Type B pancreatic cell (in vitro differentiated cells): ENCODE measurements at places on chromosomes 6 and 20.

GRCh38 chr6:95917034-95917433, 98.7 kb upstream of the FUT9 start:
- H3K27ac ChIP-seq = no peak overlapping the region
- no peaks in the 10 kb centered on the region for H3K4me1 ChIP-seq
- DNase-seq = no peak
- H3K27me3 ChIP-seq = no peaks in the 10 kb centered on the region

DNA sequence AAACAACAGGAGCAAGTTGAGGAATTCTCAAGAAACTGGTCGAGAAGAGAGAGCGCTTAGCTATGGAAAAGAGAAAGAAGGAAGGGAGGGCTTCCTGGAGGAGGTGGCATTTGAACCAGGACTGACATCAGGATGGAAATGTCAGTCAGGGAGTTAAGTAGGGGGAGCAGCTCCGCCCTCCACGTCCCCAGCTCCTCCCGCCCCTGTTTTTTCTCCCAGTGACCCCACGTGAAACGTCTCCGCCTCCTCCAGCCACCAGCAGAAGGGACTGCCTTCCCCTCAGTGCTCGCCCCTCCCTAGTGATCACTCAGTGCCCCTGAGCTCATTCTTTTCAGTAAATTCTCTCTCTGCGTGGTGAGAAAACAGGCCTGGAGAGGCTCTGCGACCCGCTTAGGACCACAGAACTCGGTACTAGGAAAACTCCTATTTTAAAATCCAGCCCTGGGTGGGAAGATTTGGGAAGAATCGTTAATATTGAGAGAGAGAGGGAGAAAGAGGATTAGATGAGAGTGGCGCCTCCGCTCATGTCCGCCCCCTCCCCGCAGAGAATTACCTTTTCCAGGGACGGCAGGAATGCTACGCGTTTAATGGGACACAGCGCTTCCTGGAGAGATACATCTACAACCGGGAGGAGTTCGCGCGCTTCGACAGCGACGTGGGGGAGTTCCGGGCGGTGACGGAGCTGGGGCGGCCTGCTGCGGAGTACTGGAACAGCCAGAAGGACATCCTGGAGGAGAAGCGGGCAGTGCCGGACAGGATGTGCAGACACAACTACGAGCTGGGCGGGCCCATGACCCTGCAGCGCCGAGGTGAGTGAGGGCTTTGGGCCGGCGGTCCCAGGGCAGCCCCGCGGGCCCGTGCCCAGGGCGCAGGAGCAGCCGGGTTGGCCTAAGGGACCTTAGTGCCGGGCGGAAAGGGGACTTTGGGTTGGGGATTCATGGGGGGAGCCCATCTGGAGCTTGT, 4.6 kb downstream of the HLA-DPB1 start:
- H3K36me3 ChIP-seq = no peaks in the 10 kb centered on the region
- H3K4me1 ChIP-seq = peaks cover 28% of the 10 kb centered on the region
- no peak for DNase-seq
- H3K27me3 ChIP-seq = peaks cover 16% of the 10 kb centered on the region
- H3K4me3 ChIP-seq = peak overlapping the region; percentile 94

GRCh38 chr6:10323018-10323417, 91.9 kb downstream of the TFAP2A start:
- H3K4me1 ChIP-seq = peaks cover 30% of the 10 kb centered on the region
- peaks cover 4% of the 10 kb centered on the region for H3K27me3 ChIP-seq
- no peaks in the 10 kb centered on the region for H3K36me3 ChIP-seq
- H3K27ac ChIP-seq = peak overlapping the region; percentile 71

- H3K36me3 ChIP-seq = peaks cover 7% of the 10 kb centered on the region
- no peaks in the 10 kb centered on the region for H3K27me3 ChIP-seq
- H3K4me3 ChIP-seq = peak overlapping the region; percentile 21
- DNase-seq = no peak
Measured at GRCh38 chr6:106743612-106744011, 114.2 kb downstream of the QRSL1 start.

GRCh38 chr20:20782755-20783154, 70.3 kb upstream of the RALGAPA2 start:
- DNase-seq = no peak
- peaks cover 3% of the 10 kb centered on the region for H3K27me3 ChIP-seq
- H3K4me3 ChIP-seq = no peak overlapping the region
- H3K36me3 ChIP-seq = no peaks in the 10 kb centered on the region
- no peak overlapping the region for H3K27ac ChIP-seq
- H3K4me1 ChIP-seq = no peaks in the 10 kb centered on the region

DNA sequence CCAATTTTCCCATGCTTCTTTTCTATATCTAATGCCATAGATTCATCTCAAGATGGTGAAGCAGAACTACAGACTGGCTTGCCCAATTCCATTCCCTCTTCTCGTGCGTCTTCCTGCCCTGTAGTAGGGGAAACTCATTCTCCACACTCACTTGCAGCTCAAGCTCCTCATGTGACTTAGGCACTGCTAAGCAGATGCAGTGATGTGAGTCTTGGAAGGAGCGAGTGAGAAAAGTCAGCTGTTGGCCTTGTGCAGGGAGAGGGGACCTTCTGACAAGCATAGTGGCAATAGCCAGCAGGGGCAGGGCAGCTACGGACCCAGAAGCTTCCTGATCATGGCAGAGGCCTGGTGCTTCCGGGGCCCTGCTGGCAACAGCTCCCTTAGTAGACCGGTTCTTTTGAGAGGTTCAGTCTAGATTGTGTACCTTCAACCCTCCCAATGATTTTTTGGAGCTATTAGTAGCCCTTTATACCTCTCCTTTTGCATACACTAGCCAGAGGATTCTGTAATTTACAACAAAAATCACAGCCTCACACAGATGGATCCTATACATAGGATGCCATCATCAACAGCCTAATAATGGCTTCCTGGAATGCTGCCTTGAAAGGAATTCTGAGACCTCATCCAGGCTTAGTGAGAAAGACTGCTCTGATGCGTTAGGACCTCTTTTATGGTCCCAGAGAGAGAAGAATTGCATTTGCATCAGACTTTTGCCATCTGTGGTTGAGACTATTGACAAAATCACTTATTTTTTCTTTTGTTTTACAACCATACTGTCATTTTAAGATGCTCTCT, 121.5 kb upstream of the RIPOR2 start:
- peaks cover 16% of the 10 kb centered on the region for H3K4me1 ChIP-seq
- H3K27me3 ChIP-seq = peaks cover 5% of the 10 kb centered on the region
- DNase-seq = no peak
- H3K4me3 ChIP-seq = no peak overlapping the region
- no peak overlapping the region for H3K27ac ChIP-seq
- H3K36me3 ChIP-seq = no peaks in the 10 kb centered on the region

- no peaks in the 10 kb centered on the region for H3K27me3 ChIP-seq
- H3K4me3 ChIP-seq = no peak overlapping the region
- H3K36me3 ChIP-seq = peaks cover 23% of the 10 kb centered on the region
- peak overlapping the region; percentile 67 for H3K27ac ChIP-seq
- peaks cover 40% of the 10 kb centered on the region for H3K4me1 ChIP-seq
- no peak for DNase-seq
Measured at GRCh38 chr6:111805511-111806164, 67.6 kb downstream of the FYN start.

DNA sequence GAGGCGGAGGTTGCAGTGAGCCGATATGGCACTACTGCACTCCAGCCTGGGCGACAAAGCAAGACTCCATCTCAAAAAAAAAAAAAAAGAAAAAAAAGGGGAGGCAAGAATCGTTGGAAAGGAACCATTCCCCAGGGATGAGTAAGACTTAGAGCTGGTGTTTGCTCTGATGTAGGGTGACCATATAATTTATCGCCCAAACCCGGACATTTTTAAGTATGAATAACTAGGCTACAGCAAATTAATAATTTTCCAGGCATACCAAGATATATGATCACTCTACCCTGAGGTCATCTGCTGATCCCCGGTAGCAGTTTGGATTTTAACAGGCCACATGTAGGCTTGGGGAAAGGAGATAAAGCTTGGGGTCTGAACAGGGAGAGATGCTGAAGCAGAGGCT, 260.9 kb downstream of the BTBD9 start:
- H3K27ac ChIP-seq = no peak overlapping the region
- H3K27me3 ChIP-seq = no peaks in the 10 kb centered on the region
- no peaks in the 10 kb centered on the region for H3K4me1 ChIP-seq
- DNase-seq = no peak

GRCh38 chr20:3678856-3679720, 2.7 kb downstream of the ADAM33 start:
- H3K4me1 ChIP-seq = peaks cover 17% of the 10 kb centered on the region
- H3K27me3 ChIP-seq = peaks cover 64% of the 10 kb centered on the region
- H3K27ac ChIP-seq = no peak overlapping the region
- no peaks in the 10 kb centered on the region for H3K36me3 ChIP-seq
- no peak for DNase-seq
- H3K4me3 ChIP-seq = no peak overlapping the region

DNA sequence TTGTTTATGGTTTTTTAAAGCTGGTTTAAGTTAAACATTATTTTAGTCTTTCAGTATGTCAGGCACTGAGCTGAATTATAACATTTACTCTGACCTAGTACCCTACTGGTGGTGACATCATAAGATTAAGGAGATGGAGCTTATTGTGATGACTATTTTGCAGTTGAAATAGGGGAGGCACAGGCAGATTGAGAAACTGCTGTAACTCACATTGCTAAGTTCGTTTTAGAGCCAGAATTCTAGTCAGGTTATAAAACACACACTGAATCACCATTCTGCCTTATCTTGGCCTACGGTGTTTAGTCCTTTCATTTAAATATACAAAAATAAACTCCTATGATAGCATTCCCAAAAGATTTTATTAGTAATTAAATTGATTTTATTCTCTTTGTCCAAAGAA, 584.1 kb downstream of the TFAP2A start:
- no peak overlapping the region for H3K4me3 ChIP-seq
- H3K36me3 ChIP-seq = no peaks in the 10 kb centered on the region
- H3K4me1 ChIP-seq = no peaks in the 10 kb centered on the region
- H3K27me3 ChIP-seq = no peaks in the 10 kb centered on the region
- DNase-seq = no peak
- H3K27ac ChIP-seq = no peak overlapping the region

- H3K4me1 ChIP-seq = peaks cover 8% of the 10 kb centered on the region
- no peaks in the 10 kb centered on the region for H3K27me3 ChIP-seq
- H3K36me3 ChIP-seq = no peaks in the 10 kb centered on the region
- no peak overlapping the region for H3K27ac ChIP-seq
- no peak for DNase-seq
Measured at GRCh38 chr6:169099411-169100202, 154.0 kb downstream of the THBS2 start.

- DNase-seq = no peak
- no peak overlapping the region for H3K4me3 ChIP-seq
- peaks cover 21% of the 10 kb centered on the region for H3K36me3 ChIP-seq
Measured at GRCh38 chr6:159739341-159739740, 12.0 kb downstream of the WTAP start.

DNA sequence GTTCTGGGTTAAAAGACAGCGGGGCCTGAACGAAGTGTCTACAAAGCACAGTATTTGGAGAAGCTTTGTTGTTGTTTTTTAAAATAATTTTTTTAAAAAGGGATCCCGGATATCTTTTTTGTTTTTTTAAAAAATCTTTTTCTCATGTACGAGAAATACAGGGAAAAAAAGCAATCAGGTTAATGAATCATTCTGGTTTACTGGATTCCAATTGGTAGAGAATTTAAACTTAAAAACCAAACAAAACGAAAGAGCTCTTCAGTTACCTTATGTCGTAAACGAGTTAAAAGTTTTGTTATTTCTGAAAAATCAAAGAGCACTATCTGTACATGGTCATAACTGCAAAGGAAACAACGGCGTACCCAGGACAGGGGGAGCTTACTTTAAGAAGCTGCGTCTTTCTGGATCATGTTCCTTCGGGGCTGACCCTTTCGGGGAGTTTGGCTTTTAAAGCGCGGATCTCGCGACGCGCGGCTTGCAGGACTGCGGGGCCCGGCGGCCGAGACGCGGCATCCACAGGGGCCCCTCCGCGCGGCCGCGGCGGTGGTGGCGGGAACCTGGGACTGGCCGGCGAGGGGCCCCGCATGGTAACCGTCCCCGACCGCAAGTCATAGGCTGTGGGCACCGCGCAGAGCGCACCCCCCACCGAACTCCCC, 927 bp downstream of the IL20RA start:
- no peaks in the 10 kb centered on the region for H3K4me1 ChIP-seq
- H3K27me3 ChIP-seq = peaks cover 74% of the 10 kb centered on the region
- H3K36me3 ChIP-seq = peaks cover 4% of the 10 kb centered on the region
- no peak for DNase-seq
- H3K27ac ChIP-seq = no peak overlapping the region

- H3K4me3 ChIP-seq = no peak overlapping the region
- peaks cover 23% of the 10 kb centered on the region for H3K4me1 ChIP-seq
- no peak for DNase-seq
- H3K36me3 ChIP-seq = no peaks in the 10 kb centered on the region
- peaks cover 12% of the 10 kb centered on the region for H3K27me3 ChIP-seq
Measured at GRCh38 chr20:23161244-23161891, 75.2 kb upstream of the CD93 start.

DNA sequence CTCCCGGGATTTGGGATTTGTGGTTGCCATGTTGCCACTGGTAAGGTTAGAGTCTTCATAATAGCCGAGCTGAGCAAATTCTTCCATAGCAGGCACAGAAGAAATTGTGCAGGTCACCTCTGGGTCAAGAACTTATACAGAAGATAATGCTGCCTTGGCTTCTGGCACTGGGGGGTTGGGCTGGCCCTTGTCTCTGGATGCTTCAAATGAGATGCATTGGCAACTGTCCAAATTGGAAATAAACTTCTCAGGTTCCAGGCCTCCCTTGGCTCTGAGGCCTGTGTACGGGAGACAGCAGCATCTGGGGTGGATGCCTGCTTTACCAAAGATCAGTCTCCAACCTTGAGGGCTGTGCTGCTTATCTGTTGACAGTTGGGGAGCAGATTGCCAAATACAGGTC, 26.2 kb downstream of the MYO6 start:
- H3K4me1 ChIP-seq = peaks cover 30% of the 10 kb centered on the region
- H3K27ac ChIP-seq = no peak overlapping the region
- DNase-seq = no peak
- no peaks in the 10 kb centered on the region for H3K27me3 ChIP-seq
- no peak overlapping the region for H3K4me3 ChIP-seq

DNA sequence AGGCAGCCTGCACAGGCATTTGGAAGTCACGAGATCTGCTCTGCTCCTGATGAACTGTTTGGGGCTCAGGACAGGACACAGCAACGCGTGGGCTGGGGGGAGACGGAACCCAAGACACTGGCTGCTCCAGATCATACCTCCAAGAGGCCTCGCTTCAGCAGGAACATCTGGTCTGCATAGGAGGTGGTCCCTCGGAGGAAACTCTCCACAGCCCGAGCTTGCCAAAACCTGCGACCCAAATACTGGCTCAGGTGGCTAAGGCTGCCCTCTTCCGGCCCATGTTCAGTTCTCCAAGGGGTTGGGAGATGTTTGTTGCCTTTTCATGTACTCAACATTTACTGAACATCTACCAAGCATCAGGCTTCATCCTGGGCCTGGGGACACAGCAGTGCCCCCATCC, 51.7 kb downstream of the MYH7B start:
- peaks cover 28% of the 10 kb centered on the region for H3K36me3 ChIP-seq
- H3K27me3 ChIP-seq = no peaks in the 10 kb centered on the region
- no peaks in the 10 kb centered on the region for H3K4me1 ChIP-seq
- H3K27ac ChIP-seq = no peak overlapping the region

DNA sequence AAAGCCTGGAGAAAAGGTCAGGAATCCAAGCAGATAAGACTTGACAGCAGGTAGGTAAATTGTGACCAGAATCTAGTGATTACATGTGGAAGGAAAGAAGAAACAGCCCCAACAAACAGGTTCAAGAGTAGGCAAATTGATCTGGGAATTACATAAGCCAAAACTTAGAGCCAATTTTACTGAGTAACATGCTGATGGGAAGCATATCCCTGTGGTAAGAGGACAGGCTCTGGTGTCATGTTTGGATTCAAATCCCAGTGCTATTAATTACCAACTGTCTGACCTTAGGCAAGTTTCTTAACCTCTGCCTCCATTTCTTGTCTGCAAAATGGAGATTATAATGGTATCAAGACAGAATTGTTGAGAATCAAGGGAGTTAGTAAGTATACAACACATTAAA, 20.4 kb downstream of the MCM9 start:
- H3K4me1 ChIP-seq = no peaks in the 10 kb centered on the region
- H3K27me3 ChIP-seq = no peaks in the 10 kb centered on the region
- no peak overlapping the region for H3K27ac ChIP-seq
- no peak for DNase-seq
- H3K4me3 ChIP-seq = no peak overlapping the region
